D341Med (cell line): ENCODE measurements at places on chromosomes 3 and 15.

GRCh38 chr3:170536712-170537111, 49.2 kb downstream of the SLC7A14 start:
- no peak for DNase-seq

DNA sequence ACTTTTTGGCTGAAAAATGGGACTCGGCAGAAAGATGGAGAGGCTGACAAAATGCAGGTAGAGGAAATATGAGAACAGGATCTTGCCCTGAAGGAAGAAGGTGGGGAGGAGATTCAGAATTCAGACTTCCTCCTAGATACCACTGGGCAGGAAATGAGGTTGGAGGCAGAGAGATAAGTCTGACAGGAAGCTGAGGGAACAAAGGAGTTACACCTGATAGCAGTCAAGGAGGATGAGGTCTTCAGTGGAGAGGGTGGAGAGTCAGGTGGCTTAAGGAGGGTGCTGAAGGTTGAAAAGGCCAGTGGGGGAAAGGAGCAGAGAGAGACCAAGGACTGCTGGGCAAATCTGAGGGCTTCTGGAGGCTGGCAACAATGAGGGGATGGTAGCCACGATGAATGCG, 56.8 kb downstream of the CCR4 start:
- no peak for DNase-seq

DNA sequence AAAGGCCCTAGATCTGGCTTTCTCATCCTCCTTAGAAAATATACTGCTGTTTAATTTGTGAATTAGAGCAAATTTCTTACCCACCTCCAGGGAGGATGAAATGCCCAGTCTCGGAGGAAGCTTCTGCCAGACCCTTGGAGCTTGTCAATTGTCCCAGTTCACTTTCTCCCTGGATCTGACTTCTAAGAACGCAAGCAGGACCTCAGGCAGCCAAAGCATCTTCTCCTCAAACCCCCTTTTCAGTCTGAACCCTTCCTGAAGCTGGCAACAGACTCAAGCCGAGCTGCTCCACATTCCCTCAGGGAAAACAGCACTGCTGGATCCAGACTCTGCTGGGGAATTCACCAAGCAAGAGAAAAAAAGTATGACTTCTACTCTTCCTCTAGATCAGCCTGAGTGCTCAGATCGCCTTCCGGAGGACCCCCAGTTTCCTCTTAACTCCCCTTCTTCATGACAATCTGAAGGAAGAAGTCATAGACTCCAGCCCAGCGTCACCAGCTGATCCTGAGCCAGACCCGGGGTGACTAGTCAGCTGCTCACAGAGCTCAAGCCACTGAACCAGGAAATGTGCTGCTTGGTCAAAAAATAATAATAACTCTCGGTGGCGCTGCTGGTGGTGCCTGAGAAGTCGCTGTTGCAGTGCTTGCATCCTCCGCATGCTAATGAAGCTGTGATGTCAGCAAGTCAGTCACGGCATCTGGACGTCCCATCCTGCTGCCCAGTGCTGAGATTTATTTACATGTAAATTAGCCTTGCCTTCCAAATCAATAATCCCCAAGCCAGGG, at the start of gene PRICKLE2:
TSS of gene PRICKLE2 (minus strand) at position 641 of the 785 bp plus-strand sequence. CDS start 26,539 bp downstream, outside the sequence.
- DNase-seq, result peak; percentile 68

- no peak for DNase-seq
Observed at GRCh38 chr3:140196970-140197369, 262.0 kb downstream of the CLSTN2 start.

GRCh38 chr3:114879059-114880031, 267.7 kb downstream of the ZBTB20 start:
- no peak for DNase-seq

DNA sequence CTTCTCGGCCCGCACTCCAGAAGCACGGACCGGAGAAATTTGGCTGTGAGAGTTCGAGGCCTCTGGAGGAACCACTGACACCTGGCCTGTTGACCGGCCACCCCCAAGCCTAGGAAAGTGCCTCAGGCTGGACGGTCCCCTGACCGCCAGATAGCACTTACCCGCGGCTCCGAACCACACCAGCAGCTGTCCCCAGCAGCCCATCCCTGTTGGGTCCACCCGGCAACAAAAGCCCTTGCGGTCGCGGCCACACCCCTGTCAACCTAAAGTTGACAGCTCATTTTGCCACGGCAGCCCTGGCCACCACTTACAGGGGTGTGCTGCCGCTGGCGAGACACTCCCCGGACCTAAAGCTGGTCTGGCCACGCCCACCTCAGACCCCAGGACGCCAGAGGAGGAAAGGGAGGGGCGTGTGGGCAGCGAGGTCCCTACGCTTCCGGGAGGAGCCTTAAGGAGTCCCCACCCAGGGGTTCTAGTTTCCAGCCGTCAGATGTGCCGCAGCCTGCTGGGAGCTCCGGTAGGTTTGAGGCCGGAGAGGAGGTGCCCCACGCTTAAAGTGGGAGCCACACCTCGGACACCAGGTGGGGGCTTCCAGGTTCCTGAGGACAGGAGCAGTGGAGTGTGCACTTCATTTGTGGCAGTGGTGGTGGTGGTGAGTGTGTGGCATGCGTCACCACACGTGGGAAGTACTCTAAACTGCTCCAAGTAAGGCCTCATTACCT, at the start of gene LTK:
TSS of gene LTK (minus strand) at position 322 of the 722 bp plus-strand sequence. CDS start at position 204, 118 bp downstream.
- DNase-seq, result no peak

GRCh38 chr3:73459711-73460110, 165.0 kb downstream of the PDZRN3 start:
- DNase-seq, result no peak

DNA sequence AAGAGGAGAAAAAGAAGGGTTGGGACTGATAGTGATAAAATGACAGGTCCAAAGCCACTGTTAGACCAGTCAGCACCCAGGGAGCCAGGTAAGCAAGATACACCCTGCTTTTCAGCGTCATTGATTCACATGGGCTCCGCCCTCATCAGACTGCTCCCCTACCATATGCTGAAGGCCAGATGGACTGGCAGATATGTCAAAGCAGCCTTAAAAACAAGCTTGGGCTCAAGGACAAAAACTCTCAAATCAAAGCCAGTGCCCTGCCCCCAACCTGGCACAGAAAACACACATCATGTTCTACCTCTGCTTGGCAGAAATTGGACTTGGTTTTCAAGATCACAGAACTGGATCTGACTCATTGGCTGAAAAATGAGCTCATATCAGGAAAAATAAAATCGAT, 33.4 kb downstream of the SH3BP5 start:
- no peak for DNase-seq

- no peak for DNase-seq
Observed at GRCh38 chr3:65814845-65815578, 223.7 kb downstream of the MAGI1 start.

DNA sequence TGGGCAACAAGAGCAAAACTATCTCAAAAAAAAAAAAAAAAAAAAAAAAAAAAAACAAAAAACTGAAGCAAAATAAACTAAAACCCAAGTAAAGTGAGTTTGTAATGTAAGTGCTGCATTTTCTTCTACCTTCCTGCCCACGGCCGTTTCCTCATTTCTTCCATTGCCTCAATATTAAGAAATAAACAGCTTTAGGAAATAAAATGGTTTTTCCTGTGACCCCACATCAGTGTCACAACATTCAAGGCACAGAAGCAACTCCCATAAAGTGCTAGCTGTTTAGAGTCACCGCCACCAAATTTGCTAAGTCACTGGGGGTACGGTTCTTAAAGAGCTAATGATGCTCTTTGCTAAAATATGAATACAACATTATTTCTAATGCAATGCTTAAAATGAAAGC, 3.3 kb downstream of the PKM start:
- DNase-seq, result no peak

GRCh38 chr3:23837286-23837685, 31.5 kb downstream of the UBE2E1 start:
- no peak for DNase-seq

DNA sequence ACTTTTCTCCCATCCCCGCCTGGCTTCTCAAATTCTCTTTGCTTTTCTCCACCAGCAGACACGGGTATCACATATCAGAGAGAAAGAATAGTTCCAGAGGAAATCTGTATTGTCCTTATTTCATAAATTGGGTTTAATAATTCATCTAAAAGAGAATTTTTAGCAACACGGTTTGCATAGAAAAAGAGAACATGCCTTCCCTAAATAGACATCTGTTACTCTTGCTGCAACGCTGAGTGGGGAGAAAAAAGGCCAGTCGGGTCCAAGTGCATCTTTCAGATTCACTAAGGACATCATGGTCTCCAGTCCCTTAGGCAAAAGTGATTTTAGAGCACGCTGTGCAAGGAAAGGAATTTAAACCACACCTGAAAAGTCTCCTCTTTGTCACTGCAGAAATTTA, 201.3 kb downstream of the ABHD5 start:
- no peak for DNase-seq

GRCh38 chr15:86115145-86115801, 35.6 kb downstream of the AGBL1 start:
- DNase-seq, result no peak

GRCh38 chr15:30973379-30973778, 18.0 kb downstream of the MTMR10 start:
- no peak for DNase-seq

DNA sequence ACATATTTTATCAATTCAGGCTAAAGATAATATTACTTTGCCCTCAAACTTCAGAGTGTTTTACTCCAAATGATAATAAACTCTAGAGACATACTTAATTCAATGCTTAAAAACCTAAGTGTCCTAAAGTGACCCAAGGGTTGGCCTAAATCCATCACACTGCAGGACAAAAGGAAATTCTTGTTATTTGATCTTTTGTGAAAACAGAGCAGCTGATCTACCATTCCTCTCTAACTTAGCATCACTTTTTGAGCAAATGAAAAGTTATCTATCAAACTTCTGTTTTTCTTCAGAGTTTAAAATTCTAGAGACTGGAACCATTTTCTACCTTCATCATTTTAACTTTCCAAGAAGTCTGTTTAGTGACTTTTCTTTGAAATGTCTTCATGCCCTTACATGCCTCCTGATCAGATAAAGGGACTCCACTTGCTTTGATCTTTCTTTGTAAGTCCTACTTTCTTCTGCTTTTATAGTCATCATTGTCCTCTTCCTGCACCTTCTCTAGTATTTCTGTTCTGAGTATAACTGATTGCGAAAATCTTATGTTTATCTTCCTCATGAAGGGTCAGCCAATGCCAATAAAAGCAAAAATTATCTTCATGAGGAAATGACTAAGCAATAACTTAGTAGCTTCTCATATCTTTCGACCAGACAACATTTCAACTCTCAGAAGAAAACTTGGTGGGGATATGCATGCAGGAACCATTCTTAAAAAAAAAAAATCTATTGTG, 378.7 kb upstream of the TGFBR2 start:
- no peak for DNase-seq

- DNase-seq, result peak; percentile 86
Observed at GRCh38 chr15:70892002-70892911, at the start of the genes LRRC49 and THAP10. LRRC49 (plus strand) TSS chr15:70892826; CDS start chr15:70892895, 69 bp downstream. THAP10 (minus strand) TSS chr15:70892433; CDS start chr15:70892272, 161 bp downstream.

GRCh38 chr3:69605867-69606266, 133.4 kb upstream of the MITF start:
- DNase-seq, result no peak

- no peak for DNase-seq
Observed at GRCh38 chr3:195076981-195077610, 193.9 kb downstream of the XXYLT1 start.

DNA sequence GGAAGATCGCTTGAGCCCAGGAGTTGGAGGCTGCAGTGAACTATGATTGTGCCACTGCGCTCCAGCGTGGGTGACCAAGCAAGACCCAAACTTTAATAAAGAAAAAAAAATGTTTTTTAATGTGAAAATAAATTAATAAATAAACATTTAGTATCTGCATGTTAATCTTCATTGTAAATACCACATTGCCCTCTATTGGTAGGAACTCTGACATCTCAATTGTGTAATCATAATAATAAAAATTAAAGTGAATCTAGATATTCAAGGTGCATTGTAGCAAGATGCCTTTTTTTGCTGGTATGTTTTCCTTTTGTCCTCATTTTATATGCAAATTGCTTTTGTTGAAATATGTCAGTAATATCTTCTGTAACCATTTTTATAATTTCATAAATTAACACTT, 95.0 kb upstream of the LIMD1 start:
- DNase-seq, result no peak

- DNase-seq, result no peak
Observed at GRCh38 chr15:78676424-78677110, 35.6 kb upstream of the CHRNB4 start.

DNA sequence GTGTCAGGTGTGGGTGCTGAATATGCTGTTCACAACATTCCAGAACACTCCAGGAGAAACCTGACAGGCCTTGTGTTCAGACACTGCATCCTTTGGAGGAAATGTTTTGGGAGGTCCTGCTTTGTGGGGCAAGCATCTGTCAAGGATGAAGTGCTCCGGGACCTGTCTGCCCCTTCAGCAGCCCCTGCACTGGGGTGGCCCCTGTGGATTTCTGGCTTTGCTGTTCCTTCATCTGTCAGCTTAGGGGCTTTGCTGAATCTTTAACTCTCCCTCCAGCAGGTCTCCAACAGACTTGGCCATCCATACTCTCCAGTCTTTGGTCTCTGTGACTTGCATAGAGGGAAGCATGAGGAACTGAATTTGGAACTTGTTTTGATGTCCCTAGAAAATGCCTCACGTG, 3.1 kb downstream of the PRR23E start:
- no peak for DNase-seq

GRCh38 chr15:36428102-36428845, 151.2 kb upstream of the CDIN1 start:
- no peak for DNase-seq
